ENCODE measurements at places on chromosomes 5 and 9. TPM values are rescaled to one million over a fixed set of nuclear protein-coding genes. Genes with fewer than 3 reads are reported as not detected.

Gene PCDHGB7
- 0.11 TPM for total RNA-seq

Gene CLIC3
- total RNA-seq: 2.3 TPM

Gene CENPH
- 4.9 TPM for total RNA-seq

Gene SH3PXD2B
- 0.22 TPM for total RNA-seq

Gene ABCA1
- total RNA-seq: 14.6 TPM

Gene SPATA9
- not detected for total RNA-seq

Gene TMC1
- not detected for total RNA-seq

Gene AGXT2
- not detected for total RNA-seq

Gene SPATA31A3
- total RNA-seq: not detected

Gene ARRDC3
- 29.8 TPM for total RNA-seq

Gene C5orf46
- not detected for total RNA-seq

Gene LHX3
- total RNA-seq: not detected

Gene PCDHA5
- not detected for total RNA-seq

Gene F12
- total RNA-seq: not detected

Gene SYK
- total RNA-seq: 2.1 TPM

Gene KCNT1
- total RNA-seq: not detected

Gene ACOT12
- 0.23 TPM for total RNA-seq

Gene SLIT3
- not detected for total RNA-seq

- DNase-seq: peak; percentile 6
These were observed 941 bp downstream of the XPA start for GRCh38 chr9:97695995-97696802.

DNA sequence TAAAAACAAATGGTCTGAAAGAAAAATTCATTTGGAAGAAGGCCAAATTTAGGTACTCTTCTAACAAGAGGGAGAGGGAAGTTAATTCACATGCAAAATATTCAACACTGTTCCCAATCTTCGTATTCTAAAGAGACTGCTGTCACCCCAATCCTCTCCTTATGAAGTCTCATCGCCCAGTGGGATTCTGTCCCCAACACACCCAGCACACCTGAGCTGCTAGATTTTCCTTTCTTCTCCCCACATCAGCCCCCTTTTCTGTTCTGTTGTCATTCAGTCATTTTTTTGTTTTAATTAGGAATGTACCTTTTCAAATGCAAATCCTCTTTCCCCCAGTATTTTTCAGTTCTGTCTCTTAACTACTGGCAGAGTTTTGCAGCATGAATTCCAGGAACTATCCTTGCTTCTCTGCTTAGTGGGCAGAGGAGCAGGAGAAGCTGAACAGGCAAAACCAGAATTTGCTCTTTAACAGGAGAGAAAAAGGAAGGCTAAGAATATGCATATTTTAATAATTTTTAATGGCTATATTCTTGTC, 366.9 kb downstream of the MAN2A1 start:
- DNase-seq: no peak

DNA sequence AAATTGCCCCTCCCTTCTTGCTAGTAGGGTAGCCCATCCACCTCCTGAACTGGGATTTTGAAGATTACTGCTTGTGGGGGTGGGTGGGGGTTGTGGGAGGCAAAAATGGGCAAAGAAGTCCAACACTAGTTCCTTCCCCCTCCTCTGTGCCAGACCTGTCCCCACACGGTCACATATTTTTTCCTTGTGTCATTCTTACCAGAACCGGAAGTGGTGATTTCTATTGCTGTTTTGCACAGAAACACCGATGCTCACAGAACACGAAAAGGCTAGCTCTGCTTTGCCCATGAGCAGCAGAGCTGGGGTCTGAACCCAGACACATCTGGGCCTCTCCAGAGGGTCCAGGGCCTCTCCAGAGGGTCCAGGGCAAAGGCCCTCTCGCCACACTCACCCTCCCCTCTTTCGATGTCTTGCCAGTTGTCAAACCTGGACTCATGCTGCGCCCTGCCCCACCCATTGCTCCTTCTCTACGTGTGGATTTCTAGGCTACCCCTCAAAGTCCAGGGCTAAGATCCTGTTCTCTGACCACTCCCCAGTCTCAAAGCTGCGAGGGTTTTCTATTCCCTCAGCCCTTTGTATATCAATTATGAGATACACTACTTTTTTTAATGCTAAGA, 264.4 kb upstream of the MSX2 start:
- DNase-seq: no peak

DNA sequence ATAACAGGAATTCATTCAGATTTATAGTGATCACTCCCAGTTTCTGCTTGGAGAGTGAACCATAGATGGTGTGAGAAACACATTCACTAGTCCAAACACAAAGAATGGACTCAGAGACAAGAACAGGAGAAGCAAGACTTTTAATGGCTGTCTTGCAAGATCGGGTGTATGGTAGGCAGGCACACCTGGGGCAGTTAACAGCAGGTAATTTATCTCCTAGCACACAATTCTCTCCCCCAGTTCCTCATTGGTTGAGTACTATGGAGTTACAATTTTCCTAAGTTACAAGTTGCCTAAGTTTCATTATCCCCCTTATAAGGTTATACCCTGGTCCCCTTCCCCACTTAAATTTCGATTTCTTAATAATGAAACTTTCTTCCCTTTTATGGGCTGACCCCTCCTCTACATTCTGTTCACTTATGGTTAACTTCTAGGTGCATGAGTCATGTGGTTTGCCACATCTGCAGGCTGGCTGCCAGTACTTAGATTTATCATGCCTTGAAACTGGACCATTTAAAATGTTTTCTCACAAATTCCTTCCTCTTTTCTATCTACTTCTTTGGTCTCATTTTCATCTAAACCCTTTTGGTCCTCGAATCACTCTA, 623.3 kb downstream of the HINT1 start:
- no peak for DNase-seq

DNA sequence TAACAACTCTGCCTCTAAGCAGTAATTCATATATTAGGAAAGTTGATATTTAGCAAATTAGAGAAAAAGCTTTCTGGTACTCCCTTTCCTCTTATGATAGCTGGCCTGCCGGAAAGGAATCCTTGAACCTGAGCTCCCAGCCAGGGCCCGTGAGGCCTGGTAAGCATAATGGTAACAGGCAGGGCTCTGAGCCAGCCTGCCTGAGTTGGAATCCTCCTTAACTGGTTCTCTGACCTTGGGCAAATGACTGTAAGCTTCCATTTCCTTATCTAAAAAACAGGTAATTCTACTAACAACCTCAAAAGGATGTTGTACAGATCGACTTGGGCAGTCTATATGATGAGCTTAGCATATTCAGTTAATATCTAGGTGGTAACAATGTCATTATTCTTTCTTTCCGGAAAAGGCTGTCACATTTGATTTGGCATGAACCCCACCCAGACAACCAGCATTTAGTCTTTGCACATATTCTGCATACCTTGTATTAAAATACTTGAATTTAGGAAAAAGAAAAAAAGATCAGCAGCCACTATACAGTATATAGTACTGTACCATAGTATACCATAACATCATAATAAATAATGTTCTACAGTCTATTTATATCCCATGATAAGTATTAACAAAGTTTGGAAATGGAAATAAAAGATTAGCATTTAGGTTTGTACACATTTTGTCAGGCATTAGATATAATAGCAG, 55.7 kb upstream of the MAP3K1 start:
- DNase-seq: no peak

- no peak for DNase-seq
These were observed 5.6 kb downstream of the NR4A3 start for GRCh38 chr9:99827244-99827643.

GRCh38 chr5:150582241-150583109, 58.0 kb upstream of the SYNPO start:
- no peak for DNase-seq

GRCh38 chr5:107337281-107337680, 333.5 kb downstream of the EFNA5 start:
- no peak for DNase-seq

GRCh38 chr5:119304439-119305211, 51.2 kb upstream of the TNFAIP8 start:
- no peak for DNase-seq

- DNase-seq: peak; percentile 72
These were observed 1.0 kb downstream of the FOXE1 start for GRCh38 chr9:97853844-97854695.

DNA sequence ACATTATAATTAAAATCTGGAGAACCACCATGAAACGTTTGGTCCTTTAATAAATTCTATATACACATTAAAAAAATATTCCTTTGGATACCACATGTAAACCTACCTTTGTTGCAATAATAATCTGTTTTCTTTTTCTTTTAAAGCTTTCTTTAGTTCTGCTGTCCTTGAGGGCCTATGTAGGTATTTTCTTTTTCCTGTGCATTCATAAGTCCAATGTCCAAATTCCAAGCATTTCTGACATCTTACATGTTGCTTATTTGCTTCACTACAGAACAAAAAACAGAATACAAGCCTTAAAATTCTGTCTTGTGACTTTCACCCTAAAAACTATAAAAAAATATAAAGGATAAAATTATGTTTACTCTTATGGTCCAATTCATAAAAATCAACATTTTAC, 19.7 kb downstream of the ZCCHC10 start:
- no peak for DNase-seq

- no peak for DNase-seq
These were observed 75.0 kb downstream of the STK10 start for GRCh38 chr5:172113036-172113435.

DNA sequence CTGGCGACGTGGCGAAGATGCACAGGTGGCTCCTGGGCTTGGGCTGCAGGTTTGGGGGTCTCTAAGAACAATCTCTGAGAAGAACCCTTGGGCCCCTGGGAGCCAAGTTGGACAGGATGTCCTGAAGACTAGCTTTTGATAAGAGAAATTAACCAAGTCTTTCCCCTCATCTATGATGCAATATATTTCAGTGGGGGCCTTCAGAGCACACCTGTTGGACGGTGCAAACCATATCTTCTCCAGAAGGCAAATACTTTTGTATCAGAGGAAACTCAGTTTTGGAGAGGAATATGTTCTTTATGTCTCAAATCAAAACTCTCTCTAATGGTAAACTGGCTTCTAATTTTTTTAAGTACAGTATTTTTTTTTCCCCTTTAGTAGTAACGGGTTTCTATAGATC, 28.6 kb downstream of the OTULIN start:
- DNase-seq: no peak

- no peak for DNase-seq
These were observed 20.2 kb downstream of the TLE1 start for GRCh38 chr9:81669041-81669651.

DNA sequence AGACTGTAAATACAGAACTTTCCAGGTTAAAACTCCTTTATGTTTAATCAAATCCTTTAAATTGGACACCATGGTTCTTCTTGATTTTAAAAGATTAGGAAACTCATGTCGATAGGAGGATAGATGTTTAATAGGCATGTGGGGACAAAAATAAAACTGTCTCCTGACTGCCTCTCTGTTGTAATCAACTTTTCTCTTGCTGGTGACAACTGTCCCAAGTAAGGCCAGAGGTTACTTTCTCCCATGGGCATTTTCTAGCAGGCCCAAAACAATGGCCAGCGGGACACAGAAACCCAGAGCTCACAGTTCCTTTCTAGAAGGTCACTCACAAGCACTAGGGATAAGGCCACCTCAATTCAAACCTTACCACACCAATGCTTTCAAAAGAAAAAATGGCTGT, 14.5 kb downstream of the SLC36A2 start:
- no peak for DNase-seq

GRCh38 chr9:107540164-107540561, 50.6 kb upstream of the KLF4 start:
- DNase-seq: no peak

DNA sequence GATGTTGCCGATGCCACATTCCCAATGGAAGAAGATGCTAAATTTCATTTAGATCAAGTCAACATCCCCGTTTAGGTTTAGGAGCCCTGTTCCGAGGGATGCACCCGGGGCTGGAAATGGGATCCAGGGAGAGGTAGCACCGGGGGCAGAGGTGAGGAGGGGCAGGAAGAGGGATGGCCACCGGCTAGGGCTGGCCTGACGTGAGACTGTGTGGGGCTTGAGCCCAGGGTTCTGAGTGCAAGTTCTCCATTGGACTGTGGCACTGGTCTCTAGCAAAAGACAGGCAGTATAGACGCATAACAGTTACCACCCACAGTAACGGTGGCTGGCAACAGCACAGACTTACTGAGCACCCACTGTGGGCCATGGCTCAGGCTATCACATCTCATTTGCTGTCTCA, 209.0 kb upstream of the MVB12B start:
- DNase-seq: no peak

DNA sequence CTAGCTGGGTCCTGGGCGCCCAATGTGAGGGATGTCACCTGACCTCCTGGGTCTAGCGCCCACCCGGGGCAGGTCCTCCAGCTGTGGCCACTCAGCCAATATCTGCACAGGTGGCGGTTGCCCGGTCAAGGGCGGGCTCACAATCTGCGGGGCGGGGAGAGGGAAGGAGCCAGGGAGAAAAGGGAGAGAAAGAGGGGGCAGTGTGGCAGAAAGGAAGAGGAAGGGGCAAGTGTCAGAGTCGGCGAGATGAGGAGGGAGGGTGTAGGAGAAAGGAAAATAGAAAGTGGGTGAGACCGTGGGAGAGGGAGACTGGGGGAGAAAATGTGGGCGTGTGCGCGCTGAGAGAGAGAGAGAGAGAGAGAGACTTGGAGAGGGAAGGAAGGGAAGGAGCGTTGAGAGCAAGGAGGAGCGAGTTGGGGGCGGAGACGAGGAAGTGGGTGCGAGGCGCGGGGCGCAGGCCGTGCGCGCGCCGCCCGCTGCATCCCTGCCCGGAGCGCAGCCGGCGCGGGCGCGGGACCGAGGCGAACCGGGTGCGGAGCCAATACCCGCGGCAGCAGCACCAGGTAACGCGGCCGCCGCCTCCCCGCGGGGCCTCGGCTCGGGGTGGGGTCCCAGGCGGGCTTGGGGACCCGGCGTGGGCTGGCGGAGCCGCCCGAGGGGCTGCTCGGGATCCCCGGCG, at the start of gene HRH2:
Gene HRH2, plus strand, starts transcription at position 479 of the 679 bp plus-strand sequence. CDS start 25,163 bp downstream, outside the sequence.
- DNase-seq: peak; percentile 49

- no peak for DNase-seq
These were observed 28.4 kb upstream of the BOD1 start for GRCh38 chr5:173644673-173645436.

DNA sequence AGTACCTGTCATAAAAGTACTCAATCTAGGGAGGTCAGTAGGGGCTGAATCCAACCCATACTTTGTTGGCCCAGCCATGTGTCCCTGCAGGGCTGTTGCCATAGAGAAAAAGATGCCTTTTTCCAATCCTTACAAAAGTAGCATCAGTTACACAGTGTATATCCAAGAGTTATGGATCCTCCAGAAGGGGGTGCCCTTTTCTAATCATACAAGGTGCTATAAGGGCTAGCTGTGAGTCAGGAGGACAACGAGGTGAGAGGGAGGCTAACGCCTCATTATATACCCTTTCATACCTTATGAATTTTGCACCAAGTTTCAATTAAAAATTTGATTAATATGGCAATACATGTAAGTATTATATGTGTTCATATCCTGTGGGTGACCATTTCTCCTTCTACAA, 4.8 kb downstream of the KIAA0825 start:
- DNase-seq: no peak
